ENCODE measurements at places on chromosomes 1 and 21.

GRCh38 chr1:220983877-220984635 lies 104.8 kb downstream of the HLX start:
- DNase-seq = no peak

GRCh38 chr1:108560189-108560873 lies 431 bp downstream of the EEIG2 start:
- peak; percentile 81 for DNase-seq

GRCh38 chr21:28487455-28488070 lies 505.1 kb downstream of the LTN1 start:
- no peak for DNase-seq

- DNase-seq = no peak
Observed at GRCh38 chr21:42615924-42616323, 37.5 kb upstream of the PDE9A start.

GRCh38 chr1:23522244-23522982 lies 8.6 kb downstream of the E2F2 start:
- DNase-seq = no peak

- no peak for DNase-seq
Observed at GRCh38 chr1:26218906-26219494, 15.0 kb upstream of the CEP85 start.

DNA sequence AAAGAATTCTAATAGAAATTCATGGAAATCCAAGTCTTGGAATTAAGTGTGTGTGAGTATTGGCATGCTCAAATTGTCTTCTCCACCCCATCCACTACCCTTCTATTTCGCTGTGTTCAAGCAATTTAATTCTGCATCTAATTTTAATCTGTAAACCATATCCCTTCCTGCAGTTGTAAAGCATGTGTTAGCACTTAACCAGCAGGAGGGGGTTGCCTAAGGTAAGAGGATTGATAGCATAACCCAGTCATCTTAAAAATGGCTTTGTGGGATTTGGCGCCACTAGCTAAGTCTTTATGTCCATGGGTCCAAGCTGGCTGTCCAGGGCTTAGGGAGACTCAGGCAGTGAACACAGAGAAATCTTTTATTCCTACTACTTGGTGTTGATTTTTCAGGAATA lies 210.3 kb downstream of the PTPRC start:
- DNase-seq = no peak

DNA sequence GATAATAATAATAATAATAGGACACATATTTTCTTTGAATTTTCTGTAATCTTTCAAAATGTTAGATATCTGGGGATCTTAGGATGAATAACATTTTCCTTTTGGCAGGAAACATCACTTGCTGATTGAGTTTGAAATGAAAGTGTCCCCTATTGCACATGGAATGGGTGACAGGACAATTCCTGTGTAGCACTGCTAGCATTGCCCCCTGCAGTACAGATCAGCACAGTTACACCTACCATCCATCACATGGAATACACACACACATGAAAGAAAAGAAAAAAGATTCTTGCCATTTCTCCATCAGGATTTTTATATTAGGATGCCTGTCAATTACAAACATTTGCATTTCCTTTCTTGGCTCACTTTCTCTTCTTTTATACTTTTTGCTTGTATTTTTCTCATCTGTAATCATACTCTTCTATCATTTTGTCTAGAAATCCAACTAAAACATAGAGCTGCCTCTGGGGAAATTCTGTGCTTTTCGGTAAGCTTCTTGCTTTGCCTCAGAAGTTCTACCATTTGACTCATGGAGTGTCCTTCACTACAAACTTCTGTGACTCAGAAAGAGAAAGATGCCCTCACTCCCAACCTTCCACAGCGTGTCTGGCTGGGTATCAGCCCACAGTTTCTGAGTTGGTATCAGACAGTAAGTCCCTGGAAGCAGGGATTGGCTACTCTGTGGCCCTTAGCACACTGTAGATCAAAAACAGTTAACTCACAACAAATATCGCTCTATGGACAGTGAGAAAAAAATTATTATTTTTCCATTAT lies 641.2 kb downstream of the PTPRC start:
- no peak for DNase-seq

- no peak for DNase-seq
Observed at GRCh38 chr1:161047436-161048420, 2.0 kb upstream of the USF1 start.

GRCh38 chr1:153771841-153772593 lies 3.2 kb upstream of the SLC27A3 start:
- DNase-seq = peak; percentile 53

- DNase-seq = no peak
Observed at GRCh38 chr1:55636696-55637095, 421.5 kb upstream of the USP24 start.

DNA sequence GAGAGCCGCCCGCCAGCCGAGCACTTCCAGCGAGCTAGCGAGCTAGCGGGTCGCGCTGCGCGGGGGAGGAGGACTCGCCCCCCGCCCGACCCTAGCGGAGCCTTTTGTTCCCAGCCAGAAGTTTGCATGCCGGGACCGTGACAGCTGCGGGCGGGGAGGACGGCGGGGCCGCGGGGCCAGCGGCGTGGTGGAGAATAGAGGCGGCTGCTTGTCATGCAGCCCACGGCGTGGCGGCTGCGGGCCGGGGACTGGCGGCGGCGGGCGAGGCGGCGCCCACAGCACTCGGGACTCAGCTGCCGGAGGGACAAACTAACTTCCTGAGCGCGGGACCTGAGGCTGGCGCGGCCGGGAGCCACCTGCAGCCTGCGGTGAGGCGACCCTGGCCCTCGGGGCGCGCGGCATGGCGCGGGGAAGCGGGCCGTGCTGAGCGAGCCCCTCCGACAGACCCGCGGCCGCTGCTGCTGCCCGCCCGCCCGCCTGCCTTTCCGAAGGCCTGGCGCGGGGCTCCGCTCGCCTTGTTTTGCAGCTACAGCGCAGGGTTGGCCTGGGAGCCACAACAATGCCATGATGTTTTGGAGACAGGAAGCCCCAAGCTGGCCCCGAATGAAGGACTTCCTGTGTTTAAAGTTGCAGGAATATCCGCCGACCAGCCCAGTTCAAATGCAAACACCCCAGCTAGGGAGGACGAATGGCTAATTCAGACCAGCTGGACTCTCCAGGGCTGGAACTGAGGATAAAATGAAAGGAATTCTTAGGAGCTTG lies 82.2 kb upstream of the BMP8A start:
- peak; percentile 72 for DNase-seq

DNA sequence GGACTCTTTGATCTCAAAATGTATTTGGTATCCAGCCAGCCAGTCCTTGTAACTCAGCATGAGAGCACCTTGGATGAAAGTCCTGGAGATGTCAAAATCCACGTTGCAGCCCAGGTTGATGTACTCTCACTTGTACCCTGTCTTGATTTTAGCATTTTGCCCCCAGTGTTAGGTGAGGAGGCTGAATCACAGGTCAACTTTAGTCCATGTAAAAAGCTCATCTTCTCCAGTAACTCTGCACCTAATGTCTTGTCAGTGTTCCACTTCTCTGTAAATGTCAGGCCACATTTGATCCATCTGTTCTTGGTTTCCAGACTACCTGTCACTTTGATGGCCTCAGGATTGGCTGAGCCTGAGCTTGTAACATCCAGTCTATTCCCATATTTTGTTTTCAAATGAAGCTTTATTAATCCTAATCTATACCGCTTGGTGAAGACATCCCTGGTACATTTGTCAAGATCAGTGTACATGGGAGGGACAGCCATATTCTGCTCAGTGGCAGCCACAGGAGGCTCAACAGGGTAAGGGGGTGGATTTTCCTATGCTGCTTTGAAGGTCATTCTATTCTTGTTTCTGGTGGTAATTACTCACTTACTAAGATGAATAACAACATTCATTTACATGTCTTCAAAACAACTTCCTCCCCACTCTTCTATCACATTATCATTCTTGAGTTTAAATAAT lies 24.1 kb upstream of the FCRL3 start:
- DNase-seq = no peak

GRCh38 chr1:226457307-226457712 lies 49.4 kb upstream of the PARP1 start:
- no peak for DNase-seq

GRCh38 chr21:46253610-46254124 lies 25.1 kb upstream of the LSS start:
- DNase-seq = no peak

GRCh38 chr1:93701629-93702028 lies 20.0 kb upstream of the BCAR3 start:
- no peak for DNase-seq

GRCh38 chr1:168792142-168792541 lies 63.1 kb upstream of the DPT start:
- no peak for DNase-seq

GRCh38 chr1:236220473-236220872 lies 61.3 kb downstream of the ERO1B start:
- no peak for DNase-seq

GRCh38 chr1:209030454-209031167 lies 552.9 kb upstream of the CAMK1G start:
- no peak for DNase-seq

Measured in Right ventricle myocardium inferior (tissue), 1 donor.